ENCODE measurements at places on chromosomes 7 and 10. TPM values are rescaled to one million over a fixed set of nuclear protein-coding genes. Genes with fewer than 3 reads are reported as not detected.

TYSND1 gene
- 15.9 TPM for total RNA-seq

COL17A1 gene
- total RNA-seq, result 1,169 TPM

NUDT13 gene
- 5.1 TPM for total RNA-seq

SEPTIN14 gene
- total RNA-seq, result not detected

GIMAP5 gene
- total RNA-seq, result not detected

EVX1 gene
- not detected for total RNA-seq

NEURL1 gene
- total RNA-seq, result 10.0 TPM

CALCR gene
- total RNA-seq, result not detected

DLX5 gene
- total RNA-seq, result not detected

MYO3A gene
- not detected for total RNA-seq
